Adipocyte (in vitro differentiated cells): ENCODE measurements at places on chromosomes 5 and 9.

DNA sequence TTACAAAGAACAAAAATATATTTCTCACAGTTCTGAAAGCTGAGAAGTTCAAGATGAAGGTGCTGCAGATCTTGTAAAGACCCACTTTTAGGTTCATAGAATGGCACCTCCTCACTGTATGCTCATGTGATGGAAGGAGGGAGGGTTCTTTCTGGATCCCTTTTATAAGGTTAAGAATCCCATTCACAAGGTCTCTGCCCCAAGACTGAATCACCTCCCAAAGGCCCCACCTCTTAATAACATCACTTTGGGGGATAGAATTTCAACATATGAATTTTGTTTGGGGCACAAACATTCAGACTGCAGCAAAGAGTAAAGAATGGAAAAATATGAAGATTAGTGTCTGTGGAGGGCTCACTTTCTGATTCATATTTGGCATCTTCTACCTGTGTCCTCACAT lies 77.1 kb upstream of the PRR16 start:
- DNase-seq, result peak; percentile 5

GRCh38 chr5:96692441-96692840 lies 30.3 kb downstream of the CAST start:
- peak; percentile 60 for DNase-seq

DNA sequence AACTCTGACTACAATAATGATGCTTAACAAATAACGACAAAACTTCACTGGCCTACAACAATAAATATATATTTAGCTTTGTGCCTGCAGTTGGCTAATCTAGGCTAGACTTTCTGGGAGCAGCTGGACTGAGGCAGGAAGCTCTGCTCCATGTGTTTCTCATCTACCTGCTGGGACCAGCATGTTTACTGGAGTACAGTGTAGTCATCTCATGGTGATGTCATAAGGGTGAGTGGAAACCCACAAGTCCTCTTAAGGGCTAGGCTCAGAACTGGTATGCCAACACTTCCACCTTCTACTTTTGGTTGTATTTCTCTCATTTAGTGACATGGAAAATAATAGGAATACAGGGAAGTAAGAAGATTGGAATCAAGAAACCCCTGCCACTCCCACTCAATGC lies 85.7 kb upstream of the NIPBL start:
- no peak for DNase-seq

- no peak for DNase-seq
These were observed 10.6 kb upstream of the SLC6A19 start for GRCh38 chr5:1190837-1191239.

DNA sequence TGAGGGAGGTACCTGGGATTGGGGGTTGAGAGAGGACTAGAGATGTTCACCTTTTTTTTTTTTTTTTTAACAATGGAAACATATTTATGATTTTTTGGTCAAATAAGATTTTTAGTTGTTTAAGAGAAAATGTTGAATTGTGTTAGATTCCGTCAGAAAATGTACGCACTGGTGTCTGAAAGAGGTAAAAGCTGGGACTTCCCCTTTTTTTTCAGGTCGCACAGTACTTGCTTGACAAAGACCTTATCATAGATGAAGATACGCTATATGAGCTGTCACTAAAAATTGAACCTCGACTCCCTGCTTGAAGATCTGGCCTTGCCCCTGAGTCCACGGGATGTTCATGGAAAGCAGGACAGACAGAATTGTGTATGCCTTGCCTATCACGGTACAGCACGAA lies 7.7 kb upstream of the CKMT2 start:
- no peak for DNase-seq

DNA sequence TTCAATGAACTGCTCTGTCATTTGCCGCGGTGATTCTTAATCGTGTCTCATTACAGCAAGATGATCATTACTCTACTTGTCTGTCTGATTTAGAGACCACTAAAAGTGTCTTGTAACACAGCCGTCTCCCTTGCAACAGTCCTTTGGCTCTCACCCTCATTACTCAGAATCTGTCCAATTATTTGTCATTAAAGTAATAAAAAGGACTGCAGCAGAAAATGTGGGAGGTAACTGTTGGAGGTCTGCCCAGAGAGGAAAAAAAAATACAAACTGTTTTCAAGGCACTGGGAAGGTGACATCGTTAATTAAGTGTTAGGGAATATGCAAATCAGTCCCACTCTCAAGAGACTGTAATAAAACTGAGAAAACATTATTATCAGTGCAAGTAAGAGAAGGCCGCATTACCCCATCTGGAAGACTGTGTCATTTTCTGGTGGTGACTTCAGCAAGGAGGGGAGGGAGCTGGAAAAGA lies 281.0 kb downstream of the RASEF start:
- DNase-seq, result no peak

- DNase-seq, result peak; percentile 77
These were observed 84.2 kb downstream of the ESM1 start for GRCh38 chr5:54900984-54901725.

GRCh38 chr5:179227580-179228311 lies 117.5 kb downstream of the ADAMTS2 start:
- no peak for DNase-seq

DNA sequence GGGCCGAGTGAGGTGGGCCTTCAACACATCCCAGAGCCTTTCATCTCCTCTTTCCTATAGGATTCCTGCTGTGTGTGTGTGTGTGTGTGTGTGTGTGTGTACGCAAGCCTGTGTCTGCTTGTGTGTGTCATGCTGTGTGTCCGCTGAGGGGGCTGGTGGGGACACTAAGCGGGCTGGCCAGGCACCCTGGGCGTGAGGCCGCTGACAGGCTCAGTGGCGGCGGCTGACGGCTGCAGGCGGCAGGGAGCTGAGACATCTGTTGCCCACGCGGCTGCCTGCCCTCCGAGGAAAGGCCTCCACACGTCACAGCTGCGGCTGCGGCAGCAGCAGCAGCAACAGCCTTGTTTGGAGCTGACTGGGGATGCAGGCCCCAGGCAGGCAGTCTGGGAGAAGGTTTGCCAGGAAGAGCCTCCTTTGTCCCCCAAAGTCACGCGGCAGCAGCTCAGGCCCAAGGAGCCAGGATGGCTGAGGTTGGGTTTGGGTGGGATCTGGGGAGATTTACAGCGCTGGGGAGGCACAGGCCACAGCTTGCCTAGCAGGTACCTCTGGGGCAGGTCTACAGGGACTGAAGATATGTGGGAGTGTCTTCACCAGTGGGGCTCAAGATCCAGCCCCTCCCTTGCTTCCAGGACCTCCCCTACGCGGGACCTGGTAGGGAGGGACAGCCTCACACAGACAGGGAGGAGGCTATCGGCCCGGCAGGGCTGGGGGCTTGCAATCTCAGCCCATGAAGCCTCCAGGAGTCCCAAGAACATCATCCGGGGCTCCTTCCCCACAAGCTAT lies 1.8 kb downstream of the PDLIM4 start:
- DNase-seq, result peak; percentile 96

DNA sequence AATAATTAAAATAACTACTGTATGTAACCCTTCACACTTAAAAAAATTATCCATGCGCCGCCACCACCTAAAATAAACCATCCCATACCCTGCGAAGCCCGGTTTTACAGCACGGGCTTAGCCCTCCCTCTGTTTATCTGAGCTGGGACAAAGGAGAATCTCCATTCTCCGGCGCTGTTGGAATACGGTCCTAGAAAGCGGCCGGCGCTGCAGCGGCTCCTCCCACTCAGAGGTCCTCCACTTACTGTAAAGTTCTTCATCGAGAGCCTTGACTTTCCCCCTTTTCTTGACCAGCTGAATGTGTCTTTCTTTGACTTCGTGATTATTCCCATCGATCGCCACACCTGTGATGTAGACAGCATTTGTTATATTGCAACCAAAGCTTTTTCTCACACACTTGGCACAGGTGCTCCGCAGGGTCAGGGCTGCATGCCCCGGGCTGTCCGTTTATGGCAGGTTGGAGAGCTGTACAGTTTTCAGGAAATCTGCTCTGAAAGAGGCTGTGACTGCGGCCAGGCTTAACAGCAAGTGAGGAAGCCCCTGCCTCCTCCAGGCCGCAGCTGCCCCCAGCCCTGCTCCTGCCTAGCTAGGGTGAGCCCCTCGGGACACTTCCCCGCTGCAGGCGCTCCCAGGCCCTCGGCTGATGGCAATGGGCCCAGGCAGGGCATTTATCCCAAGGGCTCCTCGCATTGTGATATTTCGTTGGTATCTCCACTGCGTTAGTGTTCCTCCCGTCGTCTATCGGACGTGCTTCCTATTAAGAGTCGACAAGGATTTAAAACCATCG lies 16.7 kb downstream of the GFPT2 start:
- no peak for DNase-seq

GRCh38 chr5:33311893-33312292 lies 128.9 kb upstream of the TARS1 start:
- peak; percentile 68 for DNase-seq

DNA sequence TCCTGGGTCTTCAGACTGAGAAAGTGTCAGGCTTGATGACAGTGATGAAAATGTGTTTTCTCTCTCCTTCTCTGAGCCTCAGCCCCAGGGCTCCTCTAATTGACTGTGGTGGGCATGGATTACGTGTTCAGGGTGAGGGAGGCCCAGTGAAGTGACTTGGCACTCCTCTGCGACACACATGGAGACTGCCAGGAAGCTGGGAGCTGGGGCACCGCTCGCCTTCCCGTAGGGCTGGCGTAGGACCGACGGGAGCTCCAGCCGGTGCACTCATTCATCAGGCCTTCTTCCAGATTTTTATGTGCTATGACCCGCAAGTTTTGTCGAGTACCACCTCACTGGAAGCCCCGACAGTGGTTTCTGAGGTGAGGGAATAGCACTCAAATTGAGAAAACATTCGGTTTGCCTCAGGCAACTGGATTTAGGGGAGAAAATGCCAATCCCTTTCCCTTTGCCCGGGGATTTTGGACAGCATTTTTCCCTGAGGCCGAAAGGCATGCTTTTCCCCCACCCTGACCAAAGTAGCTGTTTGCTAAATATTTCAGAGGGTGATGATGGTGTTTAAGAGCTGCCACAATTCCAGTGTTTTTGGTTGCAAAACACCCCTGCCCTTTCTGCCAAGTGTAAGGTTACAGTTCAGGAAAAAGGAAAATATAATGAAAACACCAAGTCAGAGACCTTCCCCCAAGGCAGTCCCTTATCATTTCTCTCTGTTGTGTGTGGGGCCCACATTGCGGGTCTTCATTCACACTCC lies 83.7 kb downstream of the PCSK5 start:
- peak; percentile 48 for DNase-seq

GRCh38 chr5:40386289-40386688 lies 293.4 kb upstream of the PTGER4 start:
- DNase-seq, result no peak

DNA sequence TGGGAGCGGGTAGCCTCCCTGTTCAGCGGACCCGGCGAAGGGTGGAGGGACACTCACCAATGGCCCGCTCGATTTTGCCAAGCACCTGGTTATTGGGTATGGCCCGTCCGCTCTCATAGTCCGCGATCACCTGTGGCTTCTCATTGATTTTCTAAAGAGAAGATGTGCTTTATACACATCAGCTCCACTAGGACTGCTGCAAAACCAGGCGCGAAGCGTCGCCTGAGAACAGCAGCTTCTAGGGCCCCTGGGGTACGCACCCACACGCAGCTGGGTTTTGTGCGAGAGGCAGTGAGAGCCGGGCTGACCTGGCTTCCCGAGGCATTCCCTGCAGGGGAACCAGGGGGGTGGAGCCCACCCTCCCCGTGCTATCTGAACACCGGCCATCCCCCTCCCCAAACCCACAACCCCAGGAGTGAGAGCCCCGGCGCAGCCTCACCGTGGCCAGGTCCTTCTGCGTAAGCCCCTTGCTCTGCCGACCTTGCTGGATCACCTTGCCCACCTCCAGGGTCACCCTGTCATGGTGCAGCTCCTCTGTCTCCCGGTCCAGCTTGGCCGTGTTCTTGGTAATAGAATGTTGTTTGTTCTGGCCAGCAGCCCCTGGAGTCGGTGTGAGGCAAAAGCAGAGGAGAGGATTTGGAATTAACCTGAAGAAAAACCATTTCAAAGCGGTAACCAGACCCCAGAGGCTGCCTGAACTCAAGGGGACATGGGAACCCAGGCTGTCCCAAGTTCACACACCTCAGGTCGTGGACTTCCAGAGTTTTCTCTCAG lies 3.1 kb downstream of the EDF1 start:
- no peak for DNase-seq

DNA sequence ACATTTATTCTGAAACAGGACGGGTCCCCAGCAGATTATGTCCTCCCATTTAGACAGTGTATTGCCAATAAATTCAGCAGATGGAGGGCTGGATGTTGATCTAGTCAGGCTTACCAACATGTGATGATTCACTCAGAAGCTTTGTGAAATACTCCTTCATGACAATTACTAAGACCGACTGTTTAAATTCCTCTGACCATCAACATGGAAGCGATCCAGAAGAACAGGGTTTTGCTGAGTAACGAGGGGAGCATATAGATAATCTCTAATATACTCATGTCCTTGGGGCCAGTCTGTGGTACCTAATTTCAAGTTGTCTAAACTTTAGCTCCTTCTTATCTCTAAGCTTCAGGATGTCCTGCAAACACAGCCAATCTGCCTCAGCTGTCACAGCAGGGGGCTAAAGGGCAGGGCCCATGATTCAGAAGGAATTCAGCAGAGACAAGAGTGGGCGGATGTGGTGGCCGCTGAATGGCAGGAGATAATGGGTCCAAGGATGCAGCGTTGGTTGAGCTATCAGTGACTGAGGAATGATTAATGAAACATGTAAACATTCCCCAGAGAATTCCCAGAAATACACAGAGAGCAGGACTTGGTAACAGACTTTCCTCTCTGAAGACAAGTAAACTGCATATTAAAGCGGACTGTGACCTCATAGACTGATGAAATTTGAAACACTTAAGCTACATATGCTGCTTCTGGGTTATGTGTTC lies 109.4 kb downstream of the ANKRD55 start:
- DNase-seq, result peak; percentile 90

DNA sequence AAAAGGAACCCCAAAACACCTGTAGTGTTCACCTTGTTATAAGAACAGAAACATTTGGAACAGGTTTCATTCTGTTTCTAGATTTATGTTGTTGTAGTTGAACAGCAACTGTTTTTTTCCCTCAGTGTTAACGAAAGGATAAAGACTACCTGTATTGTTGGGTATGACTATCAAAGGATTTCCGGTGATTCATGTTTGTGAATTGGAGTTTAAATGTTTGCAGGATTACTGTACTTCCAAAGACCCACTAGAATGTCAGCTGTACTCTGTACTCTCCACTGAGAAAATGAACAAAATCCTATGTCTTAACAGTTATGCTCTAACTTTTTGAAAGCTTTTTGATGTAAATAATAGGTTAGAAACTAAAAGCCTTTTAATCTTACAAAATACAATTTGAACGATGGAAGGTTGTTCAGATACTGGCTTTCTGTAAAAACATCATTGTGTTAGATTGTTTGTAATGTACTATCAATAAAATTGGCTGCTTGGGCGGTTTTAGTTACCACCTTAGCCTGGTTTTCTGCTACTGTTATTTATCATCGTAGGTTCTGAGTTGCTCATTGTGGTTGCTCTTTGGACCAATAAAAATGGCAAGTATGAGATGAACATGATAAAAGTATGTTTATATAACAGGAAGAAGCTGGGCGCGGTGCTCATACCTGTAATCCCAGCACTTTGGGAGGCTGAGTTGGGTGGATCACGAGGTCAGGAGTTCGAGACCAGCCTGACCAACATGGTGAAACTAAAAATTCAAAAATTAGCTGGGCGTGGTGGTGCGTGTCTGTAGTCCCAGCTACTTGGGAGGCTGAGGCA lies 44.1 kb downstream of the DCP2 start:
- DNase-seq, result peak; percentile 41

- DNase-seq, result peak; percentile 3
These were observed 52.3 kb upstream of the FAM120AOS start for GRCh38 chr9:93505541-93506132.

- peak; percentile 42 for DNase-seq
These were observed 259.5 kb downstream of the NR3C1 start for GRCh38 chr5:143143973-143144372.
